ENCODE measurements at places on chromosomes 11 and 22.

DNA sequence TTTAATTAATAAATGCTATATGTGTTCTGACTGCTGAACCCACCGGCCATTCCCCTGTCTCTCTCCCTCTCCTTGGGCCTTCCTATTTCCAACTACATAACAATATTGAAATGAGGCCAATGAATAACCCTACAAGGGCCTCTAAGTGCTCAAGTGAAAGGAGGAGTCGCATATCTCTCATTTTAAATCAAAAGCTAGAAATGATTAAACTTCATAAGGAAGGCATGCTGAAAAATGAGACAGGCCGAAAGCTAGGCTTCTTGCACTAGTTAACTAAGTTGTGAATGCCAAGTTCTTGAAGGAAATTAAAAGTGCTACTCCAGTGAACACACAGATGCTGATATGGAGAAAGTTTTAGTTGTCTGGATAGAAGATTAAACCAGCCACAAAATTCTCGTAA lies 109.2 kb downstream of the TSPAN18 start:
- no peak for ATAC-seq

DNA sequence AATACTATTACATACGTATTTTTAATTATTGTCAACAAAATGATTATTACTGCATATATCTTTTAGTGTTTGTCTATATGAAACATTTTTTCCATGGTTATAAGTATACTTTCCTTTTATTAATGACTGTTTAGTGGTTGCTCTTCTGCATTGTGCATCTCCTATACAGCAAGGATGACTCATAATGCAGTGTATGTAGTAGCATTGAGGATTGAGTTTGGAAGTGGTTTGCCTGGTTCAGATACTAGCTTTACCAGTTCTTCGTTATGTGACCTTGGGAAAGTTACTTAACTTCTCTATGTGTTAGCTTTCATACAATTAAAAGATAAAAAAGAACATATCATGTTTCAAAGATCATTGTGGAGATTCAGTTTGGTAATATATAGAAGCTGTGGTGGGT lies 44.1 kb downstream of the CHORDC1 start:
- no peak for ATAC-seq

- ATAC-seq: no peak
Measured at GRCh38 chr11:3954448-3955298, 99.2 kb downstream of the STIM1 start.

GRCh38 chr22:21014202-21014725 lies 701 bp upstream of the P2RX6 start:
- ATAC-seq: peak; percentile 98

GRCh38 chr22:37734964-37735451 lies 38.2 kb downstream of the TRIOBP start:
- no peak for ATAC-seq

DNA sequence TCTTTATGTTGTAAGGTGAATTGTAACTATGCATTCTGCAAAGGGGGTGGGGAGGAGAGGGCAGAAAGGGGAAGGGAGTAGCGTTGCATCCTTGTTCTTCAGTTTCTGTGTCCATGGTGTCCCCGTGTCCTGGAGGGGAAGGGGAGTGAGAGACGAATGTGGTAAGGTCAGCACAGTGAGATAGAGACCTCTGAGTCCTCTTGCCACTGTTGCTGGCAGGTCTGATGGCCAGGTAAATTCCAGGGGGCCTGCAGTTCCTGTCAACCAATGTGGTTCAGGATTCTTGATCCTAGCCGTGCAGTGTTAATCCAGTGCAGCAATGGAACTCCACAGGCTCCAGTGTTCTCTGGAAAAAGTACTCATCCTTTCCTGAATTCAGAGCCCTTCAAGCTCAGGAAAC lies 14.6 kb upstream of the ADSL start:
- ATAC-seq: no peak

- ATAC-seq: no peak
Measured at GRCh38 chr11:86255896-86256295, 11.3 kb downstream of the EED start.

DNA sequence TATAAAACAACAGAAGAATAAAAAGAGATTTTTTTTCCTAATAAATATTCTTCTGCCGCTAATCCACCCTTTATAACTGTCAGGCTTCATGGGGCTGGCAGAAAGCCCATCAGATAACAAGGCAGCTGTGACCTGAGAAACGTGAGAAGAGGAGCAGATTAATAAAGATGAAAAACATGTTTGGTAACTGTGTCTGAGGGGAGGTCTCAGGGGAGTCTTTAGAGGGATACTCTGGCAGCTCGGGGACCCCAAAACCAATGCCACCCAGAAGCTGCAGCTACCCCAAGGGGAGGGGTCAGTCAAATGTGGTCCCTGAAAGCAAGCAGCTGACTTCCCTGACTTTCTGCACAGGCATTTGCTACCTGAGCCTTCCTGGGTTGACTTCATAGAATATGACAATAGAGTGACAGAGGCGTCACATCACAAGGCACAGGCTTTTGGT lies 48.4 kb upstream of the POU2AF1 start:
- no peak for ATAC-seq

GRCh38 chr22:27987557-27987956 lies 68.5 kb upstream of the PITPNB start:
- ATAC-seq: no peak

- no peak for ATAC-seq
Measured at GRCh38 chr11:6834021-6834420, 11.5 kb upstream of the OR10A5 start.

DNA sequence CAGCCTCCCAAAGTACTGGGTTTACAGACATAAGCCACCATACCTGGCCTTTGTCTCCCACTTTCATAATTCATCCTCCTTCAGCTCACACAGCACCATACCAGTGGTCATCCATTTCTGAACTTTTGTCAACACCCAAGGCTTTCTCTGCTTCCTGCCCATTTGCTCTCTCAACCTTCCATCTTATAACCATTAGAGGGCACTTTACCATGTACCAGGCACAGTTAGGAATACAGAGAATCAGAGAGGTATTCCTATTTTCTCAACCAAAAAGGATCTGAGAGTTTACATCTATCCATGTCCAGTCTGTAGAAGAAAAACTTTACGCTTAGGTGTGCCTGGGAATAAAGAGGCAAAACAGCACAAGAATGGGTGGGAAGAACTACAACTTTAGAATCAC lies 397.6 kb downstream of the BUD13 start:
- no peak for ATAC-seq

GRCh38 chr11:69874984-69875624 lies 55.9 kb upstream of the FGF3 start:
- no peak for ATAC-seq

DNA sequence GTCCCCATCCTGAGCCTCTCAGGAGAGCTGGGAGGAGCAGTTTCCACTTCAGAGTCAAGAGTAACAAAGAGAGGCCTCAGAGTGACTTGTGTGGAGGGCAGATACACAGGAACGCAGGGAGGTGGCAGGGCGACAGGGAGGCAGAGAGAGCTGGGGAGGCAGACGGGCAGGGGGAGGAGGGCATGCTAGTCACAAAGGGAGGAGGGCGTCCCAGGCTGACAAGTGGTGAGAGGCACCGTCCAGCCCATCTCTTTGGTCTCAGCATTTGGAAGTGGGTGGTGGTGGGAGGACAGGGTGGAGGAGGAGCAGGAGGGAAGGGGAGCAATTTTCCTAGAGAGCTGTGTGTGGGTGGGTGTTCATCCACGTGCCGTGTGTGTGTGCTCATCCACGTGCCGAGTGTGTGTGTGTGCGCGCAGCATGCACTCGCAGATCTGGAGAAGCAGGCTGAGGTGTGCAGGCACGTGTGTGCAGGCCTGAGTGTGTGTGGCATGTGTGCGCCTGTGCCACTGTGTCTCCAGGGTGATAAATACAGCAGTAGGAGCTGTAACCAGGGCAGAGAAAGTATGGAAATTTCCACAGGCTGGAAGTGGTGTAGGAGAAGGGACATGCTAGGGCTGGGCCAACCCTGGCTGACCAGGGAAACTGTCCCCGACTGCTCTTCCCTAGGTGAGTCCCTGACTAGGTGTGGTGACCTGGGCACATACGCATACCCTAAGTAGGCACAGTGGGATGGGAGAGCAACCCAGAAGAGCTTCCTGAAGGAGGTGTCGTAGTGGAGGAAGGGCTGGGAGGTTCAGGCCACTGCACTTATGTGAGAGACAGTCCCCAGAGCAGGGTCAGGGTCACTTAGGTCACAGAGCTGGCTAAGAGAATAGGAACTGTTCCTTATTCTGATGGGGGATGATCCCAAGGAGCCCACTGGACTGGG lies 7.3 kb upstream of the PDE2A start:
- no peak for ATAC-seq
